ENCODE measurements at places on chromosomes 7 and 10.

DNA sequence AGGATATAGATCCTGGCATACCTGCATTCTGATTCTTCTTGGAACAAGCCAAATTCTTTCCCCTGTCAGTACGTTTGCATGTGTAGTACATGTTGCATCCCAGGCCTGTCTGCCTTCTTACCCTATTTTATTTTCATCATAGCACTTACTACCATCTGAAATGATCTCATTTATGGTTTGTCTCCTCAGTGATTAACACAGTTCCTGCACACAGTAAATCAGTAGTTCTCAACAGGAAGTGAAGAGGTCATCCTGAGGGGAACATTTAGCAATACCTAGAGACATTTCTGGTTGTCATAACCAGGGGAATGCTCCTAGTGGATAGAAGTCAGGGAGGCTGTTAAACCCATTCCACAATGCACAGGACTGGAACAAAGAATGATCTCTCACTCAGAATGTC, 38.2 kb upstream of the SLC26A4 start:
- no peak for DNase-seq

DNA sequence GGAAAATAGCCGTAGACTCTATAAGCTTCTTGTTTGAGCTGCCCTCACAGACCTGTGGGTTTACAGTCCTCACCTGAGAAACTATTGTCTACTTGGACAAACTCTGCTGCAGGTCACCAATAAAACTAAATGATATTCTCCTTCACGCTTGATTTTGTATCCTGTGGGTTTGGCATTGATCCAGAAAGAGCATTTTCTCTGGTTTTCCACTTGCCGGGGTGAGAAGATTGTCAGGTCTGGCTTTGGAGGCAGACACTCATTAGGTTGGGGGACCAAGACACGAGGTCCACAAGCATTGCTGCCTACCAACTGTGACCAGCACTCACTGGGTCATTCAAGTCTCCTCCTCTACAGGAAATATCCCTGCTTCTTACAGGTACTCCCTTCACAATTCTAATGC, 68.5 kb downstream of the CDC14C start:
- DNase-seq = no peak

DNA sequence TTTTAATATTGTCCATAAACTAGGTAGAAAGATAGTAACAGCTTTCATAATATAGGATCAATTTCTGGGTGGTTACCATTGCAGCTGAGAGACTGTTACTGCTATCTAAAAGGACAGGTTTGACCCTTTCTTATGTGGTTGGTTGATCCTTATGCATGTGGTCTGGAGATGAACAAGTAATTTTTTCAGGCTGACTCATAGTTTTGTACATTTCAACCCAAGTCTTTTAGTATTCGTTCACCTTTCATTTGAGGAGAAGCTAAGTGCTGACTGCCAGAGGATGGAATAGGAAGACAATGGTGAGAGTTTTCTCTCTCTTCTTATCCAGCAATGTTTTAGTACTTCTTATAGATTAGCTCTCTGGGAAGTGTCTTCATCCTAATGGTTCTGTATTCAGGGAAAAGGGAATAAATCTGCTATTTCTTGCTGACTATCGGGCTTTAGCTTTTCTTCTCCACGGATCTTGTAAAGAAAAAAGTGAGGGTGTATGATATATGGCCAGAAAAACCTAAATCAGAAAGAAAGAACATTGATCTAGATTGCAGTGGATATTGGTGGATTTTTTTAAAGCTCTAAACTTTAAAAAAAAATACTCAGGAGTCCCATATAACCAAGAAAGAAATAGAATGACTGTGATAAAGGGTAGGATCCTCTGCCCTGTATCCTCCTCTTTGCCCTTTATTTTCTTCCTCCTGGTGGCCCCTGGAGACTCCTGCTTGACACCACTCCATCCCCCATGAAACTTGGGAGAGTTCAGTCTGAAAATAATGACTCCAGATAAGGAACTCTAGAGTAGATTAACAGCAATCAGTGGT, 88.0 kb downstream of the CPED1 start:
- DNase-seq = no peak

GRCh38 chr7:149291036-149291780, 29.2 kb downstream of the ZNF783 start:
- no peak for DNase-seq

DNA sequence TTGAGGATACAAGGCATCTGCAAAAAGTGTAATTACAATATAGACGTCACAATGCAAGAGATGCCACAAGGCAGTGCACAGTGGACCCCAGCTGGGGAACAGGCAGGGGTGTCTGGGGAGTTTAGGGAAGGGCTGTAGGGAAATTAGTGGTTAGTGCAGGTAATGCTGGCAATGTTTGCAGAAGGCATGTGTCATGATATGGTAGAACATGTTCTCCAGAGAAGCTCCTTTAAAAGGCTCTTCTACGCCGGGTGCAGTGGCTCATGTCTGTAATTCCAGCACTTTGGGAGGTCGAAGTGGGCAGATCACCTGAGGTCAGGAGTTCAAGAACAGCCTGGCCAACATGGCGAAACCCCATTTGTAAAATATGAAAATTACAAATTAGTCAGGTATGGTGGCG, 98.0 kb downstream of the JCAD start:
- DNase-seq = no peak

DNA sequence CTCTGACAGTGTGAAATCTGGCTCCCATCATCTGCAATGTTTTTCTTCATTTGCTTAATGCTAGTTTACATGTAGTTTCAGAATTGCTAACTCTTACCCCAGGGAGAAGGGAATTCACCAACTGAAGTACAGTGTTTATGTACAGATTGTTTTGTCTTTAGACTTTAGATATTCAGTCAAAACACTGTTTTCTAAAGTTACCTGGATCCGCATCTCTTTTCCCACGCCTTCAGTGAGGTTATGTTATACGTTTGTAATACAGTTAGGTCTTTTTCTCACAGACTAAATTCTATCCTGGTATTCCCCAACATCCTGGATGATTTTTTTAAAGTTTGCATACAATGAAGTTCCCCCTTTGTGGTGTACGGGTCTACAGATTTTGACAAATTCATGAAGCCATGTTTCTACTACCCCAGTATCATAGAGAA, 3.2 kb upstream of the LYZL1 start:
- no peak for DNase-seq

Measured in ascending aorta (tissue), 2 donors.